ENCODE measurements at places on chromosomes 1 and 21. TPM values are rescaled to one million over a fixed set of nuclear protein-coding genes. Genes with fewer than 3 reads are reported as not detected.

MIXL1 gene
- not detected for total RNA-seq

HES3 gene
- total RNA-seq, result not detected

- no peak overlapping the region for H3K4me3 ChIP-seq
- H3K27me3 ChIP-seq, result no peaks in the 10 kb centered on the region
- no peak overlapping the region for H3K27ac ChIP-seq
- no peaks in the 10 kb centered on the region for H3K36me3 ChIP-seq
These were observed 95.8 kb downstream of the PSMG1 start for GRCh38 chr21:39087238-39088030.

- peaks cover 4% of the 10 kb centered on the region for H3K36me3 ChIP-seq
- H3K27ac ChIP-seq, result no peak overlapping the region
- no peaks in the 10 kb centered on the region for H3K27me3 ChIP-seq
- no peak for DNase-seq
These were observed 40.8 kb downstream of the SORT1 start for GRCh38 chr1:109356915-109357314.

DNA sequence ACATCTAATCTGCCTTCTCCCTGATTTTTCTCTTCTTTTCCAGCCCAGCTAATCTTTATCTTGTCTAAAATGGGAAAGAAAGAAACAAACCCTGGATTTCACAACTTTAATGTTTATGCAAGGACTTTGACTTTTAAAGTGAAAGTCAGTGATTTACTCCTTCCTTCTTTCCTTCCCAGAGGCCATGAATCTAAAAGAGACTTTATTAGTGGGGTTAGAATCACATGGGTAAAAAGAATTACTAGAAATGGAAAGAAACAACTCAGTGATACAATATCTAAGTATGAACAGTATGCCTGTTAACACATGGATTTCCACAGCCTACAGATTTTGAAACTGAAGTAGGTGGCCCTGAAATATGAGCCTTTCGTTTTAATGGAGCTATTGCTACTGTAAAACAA lies 59.8 kb upstream of the KCNK2 start:
- no peaks in the 10 kb centered on the region for H3K36me3 ChIP-seq
- H3K4me3 ChIP-seq, result no peak overlapping the region
- peaks cover 11% of the 10 kb centered on the region for H3K4me1 ChIP-seq
- no peak for DNase-seq

DNA sequence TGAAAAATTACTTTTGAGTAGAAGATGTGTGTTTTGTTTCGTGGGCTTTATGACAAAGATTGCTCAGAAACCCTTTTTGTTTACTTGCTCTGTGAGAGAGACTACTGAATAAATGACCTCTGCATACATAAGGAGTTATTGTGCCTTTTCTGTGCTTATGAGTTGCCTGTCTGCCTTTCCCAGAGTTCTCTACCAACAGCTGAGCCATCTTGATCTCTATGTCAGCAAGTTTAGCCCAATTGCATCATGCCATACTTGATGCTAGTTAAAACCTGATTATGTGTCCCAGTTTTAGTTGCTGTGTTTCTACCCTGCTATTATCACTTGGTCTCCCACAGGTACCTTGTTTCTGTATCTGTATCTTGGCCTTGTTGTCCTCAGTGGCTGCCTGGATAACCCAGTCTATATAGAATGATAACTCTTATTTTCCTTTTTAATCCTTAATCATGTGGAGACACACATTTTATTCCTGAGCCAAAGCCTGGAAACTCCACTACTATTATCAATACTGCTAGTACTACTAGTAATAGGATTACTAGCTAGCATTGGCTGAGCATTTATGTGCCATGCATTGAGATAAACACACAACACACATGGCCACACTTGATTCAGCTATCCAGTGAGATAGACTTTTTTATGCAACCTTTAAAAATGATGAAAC lies 28.7 kb upstream of the GNG12 start:
- H3K4me3 ChIP-seq, result no peak overlapping the region
- H3K4me1 ChIP-seq, result no peaks in the 10 kb centered on the region
- no peaks in the 10 kb centered on the region for H3K27me3 ChIP-seq
- no peak overlapping the region for H3K27ac ChIP-seq

All from suprapubic skin (tissue), 4 donors.